ENCODE measurements at places on chromosomes 2 and 18.

GRCh38 chr2:10449838-10450691, 1.9 kb upstream of the ODC1 start:
- DNase-seq: no peak

- no peak for DNase-seq
Observed at GRCh38 chr2:25957743-25958142, 24.6 kb downstream of the KIF3C start.

- DNase-seq: no peak
Observed at GRCh38 chr2:189060096-189060642, 86.0 kb downstream of the COL3A1 start.

DNA sequence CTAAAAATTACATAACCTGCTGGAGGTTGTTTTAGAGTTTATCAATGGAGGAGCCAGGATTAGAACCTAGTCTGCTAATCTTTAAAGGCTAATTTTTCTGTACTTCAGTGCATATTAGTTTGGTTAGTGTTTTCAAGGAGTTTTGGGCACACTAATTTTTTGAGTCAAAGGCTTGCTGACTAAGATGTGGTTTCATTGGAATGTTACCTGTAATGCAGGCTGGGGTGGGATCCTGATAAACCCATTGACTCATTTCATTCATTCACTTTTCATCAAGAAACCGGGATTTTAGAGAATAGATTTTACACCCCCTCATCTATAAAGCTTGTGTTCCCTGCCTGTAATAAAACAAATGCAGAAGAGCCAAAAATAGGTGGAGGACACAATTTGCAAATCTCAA, 91.9 kb upstream of the IL1R2 start:
- no peak for DNase-seq

GRCh38 chr2:179020156-179020750, 29.7 kb downstream of the CCDC141 start:
- peak; percentile 31 for DNase-seq

Data from GDM1 (cell line).